ENCODE measurements at places on chromosomes 7 and 10.
A peak's percentile ranks its signal among the peaks of the same experiment; 100 is the strongest.

- no peak for DNase-seq
Measured at GRCh38 chr10:89295597-89295996, 6.2 kb upstream of the IFIT2 start.

- no peak for DNase-seq
Measured at GRCh38 chr10:15295537-15296325, 75.4 kb downstream of the FAM171A1 start.

- no peak for DNase-seq
Measured at GRCh38 chr10:50293513-50294313, 42.4 kb upstream of the ASAH2 start.

DNA sequence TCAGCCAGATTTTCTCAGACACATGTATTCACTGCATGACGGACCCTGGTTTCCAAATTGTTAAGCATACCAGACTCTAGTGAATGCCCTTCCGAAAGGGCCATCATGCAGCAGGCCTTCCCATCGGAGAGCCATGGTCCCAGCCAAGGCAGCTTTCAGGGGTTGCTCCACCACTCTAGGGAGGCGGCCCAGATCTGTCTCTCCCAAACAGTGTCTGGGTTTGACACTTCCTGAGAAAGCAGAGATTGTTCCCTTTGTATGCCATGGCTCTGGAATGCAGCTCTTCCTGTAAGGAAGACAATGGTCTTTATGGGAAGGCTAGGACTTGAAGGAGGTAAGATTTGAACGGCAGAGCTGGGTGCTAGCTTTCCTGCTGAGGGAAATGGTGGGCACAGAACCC, 178.8 kb upstream of the BMPER start:
- DNase-seq = no peak

DNA sequence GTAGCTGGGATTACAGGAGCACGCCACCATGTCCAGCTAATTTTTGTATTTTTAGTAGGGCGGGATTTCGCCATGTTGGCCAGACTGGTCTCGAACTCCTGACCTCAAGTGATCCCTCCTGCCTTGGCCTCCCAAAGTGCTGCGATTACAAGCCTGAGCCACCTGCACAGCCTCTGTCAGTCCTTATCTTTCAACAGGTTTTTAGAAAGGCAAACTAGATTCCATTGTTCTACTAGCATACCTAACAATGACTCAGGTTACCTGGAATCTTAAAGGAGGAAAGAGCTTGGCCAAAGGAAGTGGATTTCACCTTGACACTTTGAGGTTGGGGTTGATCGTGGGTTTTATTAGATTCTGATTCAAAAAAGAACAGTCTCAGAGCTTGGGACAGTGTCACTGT, 3.2 kb downstream of the ABCC2 start:
- DNase-seq = peak; percentile 18

- DNase-seq = no peak
Measured at GRCh38 chr7:24931844-24932243, 48.1 kb downstream of the OSBPL3 start.

DNA sequence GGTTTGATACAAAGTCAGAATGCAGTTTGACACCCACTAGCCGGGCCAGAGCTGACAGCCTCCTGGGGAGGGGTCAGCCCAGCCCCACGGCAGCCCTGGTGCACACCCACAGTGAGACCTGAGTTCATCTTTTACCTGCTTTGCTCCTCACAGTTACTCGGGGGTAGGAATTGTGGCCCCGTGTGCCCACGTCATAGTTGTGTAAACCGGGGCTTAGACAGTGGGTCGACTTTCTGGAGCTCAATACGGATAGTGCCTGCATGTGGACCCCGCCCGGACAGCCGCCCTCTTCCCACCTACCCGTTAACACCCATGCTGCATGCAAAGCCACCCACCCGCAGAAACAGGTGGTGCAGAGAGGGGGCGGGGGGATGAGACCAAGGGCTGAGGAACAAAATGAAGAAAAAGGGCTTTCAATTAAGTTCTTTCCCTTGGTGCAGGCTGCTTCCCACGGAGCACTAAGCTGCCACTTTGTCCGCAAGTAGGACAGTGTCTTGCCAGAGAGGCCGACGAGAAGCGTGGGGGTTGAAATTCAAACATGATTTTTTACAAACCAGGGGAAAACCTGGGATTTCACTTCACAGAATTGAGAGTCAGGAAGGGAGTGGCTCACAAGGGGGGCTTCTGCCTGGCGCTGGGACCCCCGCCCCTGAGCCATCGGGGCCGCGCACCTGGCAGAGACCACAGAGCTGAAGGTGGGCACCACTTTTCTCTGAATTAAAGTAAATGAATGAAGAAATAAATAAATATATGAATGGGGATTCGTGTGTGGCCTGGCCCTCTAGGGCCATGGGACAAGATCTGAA, 24.6 kb upstream of the FOXL3 start:
- no peak for DNase-seq

GRCh38 chr7:31058122-31058521, 6.0 kb downstream of the ADCYAP1R1 start:
- no peak for DNase-seq

DNA sequence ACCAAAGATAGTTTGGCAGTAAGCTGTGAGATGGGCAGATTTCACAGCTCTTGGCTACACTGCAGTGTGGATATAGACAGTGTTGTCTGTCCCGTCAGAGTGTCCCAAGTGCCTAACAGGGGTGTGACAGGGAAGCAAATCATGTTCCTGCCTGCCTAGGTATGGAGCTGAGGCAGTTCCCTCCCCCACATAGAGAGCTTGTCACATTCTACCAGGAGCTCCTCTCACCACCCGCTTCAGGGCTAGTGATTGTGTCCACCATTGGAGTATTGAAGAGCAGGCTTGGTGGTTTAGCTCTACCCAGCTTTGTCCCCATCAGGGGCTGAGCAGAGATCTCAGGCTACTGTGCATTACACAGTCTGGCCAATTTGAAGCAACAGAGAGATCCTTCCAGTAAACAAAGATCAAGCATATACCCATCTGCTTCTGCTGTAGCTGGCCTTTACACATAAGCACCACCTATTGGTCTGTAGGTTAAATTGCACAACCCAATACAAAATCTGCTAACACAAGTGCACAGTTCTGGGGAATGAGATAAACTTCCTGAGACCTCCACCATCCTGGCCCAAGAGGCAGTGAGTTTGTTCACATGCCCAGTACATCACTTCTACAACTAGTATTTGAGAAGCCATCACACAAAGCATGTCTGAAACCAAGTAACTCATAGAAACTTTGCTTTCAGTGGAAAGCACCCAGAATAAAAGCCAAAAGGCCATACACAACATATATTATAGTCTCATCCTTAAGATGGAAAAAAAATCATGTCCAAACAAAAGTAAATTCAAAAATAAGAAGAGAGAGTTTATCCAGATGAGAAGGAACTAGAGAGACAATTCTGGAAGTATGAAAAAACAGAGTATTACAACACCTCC, 67.3 kb downstream of the GLCCI1 start:
- DNase-seq = peak; percentile 37

- DNase-seq = no peak
Measured at GRCh38 chr7:128888756-128889095, 21.8 kb downstream of the KCP start.

- DNase-seq = no peak
Measured at GRCh38 chr7:149759093-149759860, 14.1 kb downstream of the ZNF467 start.

GRCh38 chr7:130292682-130293257, at the start of gene CPA4:
CPA4 (plus strand) TSS chr7:130293161; CDS start chr7:130293181, 20 bp downstream.
- no peak for DNase-seq

DNA sequence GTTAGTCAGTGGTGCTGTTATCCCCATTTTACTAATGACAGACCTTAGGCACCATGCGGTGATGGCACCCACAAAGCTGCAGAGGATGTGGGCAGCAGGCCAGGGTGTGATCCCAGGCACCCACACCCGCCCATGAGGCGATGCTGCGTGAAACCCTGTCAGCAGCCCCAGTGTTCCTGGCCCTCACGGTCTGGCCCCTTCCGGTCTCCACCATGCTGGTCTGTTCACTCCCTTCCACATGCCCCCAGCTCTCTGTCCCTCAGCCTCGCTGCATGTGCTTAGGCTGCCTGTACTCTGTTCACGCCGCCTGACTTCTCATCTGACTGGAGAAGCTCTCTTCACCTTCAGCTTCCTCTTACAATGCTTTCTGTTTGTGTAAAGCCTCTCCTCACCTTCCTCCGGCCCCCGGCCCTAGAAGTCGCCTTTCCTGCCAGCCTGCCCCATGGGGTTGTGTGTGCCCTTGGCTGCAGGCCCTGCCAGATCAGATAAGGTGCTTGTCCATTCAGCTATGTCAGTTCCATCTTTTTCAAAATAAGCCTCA, 17.6 kb upstream of the ORAI2 start:
- DNase-seq = no peak

GRCh38 chr7:2233926-2234325, 1.2 kb upstream of the MAD1L1 start:
- no peak for DNase-seq

GRCh38 chr7:85111761-85112160, 75.1 kb downstream of the SEMA3D start:
- DNase-seq = no peak

DNA sequence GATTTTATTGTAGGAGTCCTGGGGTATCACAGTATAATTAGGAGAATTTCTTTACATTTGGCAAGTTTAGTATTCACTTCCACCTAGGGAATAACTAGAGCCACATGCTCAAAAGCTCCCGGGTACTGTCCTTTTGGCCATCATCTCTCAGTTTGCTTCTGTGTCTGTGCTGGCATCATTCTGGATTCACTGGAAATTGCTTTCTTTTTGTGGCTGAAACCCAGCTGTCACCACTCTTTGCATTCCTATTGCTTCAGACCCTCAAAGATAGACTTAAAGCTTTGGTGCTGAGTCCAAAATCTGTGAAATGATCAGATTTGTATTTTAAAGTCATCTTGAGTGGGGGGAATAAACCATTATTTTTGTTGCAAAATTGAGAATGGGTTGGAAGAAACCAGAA, 8.9 kb downstream of the SDK1 start:
- no peak for DNase-seq

DNA sequence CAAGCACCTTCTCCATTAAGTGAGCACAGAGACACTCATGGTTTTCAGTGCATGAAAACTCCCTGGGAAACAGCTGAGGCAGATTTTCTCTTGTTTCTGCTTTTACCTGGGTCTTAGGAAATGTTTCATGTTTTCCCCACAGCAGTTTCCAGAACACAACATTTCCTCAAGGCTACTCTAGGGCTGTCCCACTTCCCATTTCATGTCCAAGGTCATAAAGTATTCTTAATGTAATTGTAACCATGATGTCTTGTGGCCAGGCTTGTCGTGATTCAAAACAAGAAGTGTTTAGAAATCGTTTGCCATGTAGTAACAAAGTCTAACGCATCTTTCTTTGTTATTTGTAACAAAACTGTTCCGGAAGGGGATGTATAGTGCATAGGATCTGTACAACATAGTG, 83.8 kb upstream of the NRP1 start:
- DNase-seq = no peak

GRCh38 chr7:146321301-146321700, 204.7 kb downstream of the CNTNAP2 start:
- no peak for DNase-seq

GRCh38 chr7:104123786-104124185, 84.0 kb downstream of the ORC5 start:
- DNase-seq = no peak

GRCh38 chr7:70779321-70779720, 352.6 kb upstream of the GALNT17 start:
- no peak for DNase-seq

GRCh38 chr10:14757986-14758385, 16.7 kb downstream of the FAM107B start:
- no peak for DNase-seq

DNA sequence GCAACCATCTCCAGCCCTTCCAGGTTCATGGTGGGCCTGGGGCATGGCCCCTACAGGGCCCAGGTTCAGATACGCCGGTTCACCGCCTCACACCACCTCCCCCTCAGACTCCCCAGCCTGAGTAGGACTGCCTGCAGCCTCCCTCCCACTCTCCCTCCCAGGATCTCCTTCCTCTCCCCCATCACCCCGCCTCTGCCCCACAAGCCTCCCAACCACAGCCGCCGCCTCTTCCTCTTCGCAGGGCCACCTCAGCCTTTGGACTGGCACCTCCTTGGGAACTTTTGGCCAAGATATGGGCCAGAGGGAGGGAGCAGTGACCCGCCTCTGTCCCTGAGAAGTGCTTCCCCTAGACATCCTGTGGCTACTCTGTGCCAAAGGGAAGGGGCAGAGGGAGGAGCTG, 9.3 kb downstream of the KCNIP2 start:
- peak; percentile 36 for DNase-seq

DNA sequence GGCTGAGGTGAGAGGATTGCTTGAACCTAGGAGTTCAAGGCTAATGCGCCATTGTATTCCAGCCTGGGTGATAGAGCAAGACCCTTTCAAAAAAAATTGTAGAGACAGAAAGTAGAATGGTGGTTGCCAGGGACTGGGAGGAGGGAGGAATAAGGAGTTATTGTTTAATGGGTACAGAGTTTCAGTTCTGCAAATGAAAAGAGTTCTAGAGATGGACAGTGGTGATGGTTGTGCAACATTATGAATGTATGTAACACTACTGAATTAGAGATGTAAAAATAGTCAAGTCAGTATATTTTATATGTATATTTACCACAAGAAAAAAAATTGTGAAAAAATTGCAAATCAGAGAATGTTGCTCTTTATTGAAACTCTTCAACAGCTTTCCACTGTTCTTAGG, 266.5 kb upstream of the NPY start:
- no peak for DNase-seq

DNA sequence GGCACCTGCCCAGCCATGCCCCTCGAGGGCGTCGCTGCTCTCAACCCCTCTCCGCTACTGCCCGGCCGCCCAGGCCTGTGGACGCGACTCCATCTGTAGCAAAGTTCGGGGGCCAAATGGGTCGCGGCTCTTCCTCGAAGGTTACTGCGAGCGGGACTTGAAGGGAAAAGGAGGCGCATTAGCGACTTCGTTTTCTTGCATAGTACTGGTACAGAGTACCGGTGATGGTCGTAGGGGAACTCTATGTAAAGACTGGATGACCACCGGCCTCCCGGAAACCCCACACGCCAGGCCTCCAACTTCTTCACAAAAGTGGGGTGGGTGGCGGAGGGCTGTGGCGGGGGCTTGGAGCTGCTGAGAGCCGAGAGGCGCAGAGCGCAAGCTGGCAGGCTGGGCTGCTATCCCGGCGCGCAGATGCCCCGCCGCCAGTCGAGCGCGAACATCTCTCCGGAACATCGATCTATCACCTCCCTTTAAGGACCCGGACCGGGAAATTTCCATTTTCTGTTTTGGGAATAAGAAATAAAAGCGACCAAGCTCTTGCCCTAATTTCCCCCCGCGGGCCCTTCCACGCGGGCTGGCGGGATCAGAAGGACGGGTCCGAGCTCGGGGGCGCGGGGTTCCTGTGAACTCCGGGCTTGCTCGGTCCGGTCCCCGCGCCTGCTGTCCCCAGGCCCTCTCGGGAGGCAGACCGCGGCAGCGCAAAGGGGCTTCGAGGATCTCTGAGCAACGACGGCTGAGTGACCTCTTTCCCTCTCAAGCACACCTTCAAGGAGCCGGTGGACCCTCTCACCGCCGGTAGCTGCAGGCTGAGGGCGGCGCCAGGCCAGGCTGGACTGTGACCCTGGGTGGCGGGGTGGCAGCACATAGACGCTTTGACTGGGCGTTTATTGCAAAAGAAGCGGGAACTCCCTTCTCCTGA, 12.2 kb upstream of the FEZF1 start:
- DNase-seq = no peak

GRCh38 chr10:11993834-11994468, 48.7 kb downstream of the UPF2 start:
- DNase-seq = peak; percentile 11

Measured in HT-29 (cell line).